Brain microvascular endothelial cell (primary cell): ENCODE measurements at places on chromosomes 4 and X.

- DNase-seq, result no peak
Observed at GRCh38 chr4:26372076-26372475, 51.3 kb downstream of the RBPJ start.

- no peak for DNase-seq
Observed at GRCh38 chrX:74160358-74160757, 143.6 kb upstream of the ZCCHC13 start.

DNA sequence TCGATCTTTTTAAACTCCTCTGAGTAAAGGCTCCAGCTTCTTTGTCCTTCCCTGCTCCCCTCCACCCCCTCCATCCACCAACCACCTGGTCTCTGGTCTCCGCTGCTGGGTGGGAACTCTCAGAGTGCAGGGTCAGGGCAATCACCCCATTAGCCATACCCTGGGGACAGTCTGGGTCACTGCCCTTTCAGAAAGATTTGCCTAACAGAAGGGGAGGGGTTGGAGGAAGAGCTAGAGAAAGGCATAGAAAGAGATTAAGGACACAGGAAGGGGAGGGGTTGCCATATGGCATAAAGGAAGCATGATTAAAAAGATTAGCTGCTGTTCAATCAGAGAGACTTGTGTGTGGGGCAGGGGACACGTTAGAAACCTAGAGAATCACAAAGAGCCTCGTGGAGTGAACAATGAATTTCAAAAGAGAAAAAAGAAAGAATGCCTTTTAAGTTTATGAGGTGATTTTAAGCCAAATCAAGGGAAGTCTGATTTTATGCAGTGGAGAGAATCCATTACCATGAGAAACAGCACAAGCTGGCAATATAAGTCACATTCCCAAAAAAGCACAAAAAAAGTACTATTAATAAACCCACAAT, 115.5 kb upstream of the ACSL4 start:
- DNase-seq, result no peak

- DNase-seq, result no peak
Observed at GRCh38 chrX:133482056-133482952, 67.0 kb upstream of the GPC4 start.

DNA sequence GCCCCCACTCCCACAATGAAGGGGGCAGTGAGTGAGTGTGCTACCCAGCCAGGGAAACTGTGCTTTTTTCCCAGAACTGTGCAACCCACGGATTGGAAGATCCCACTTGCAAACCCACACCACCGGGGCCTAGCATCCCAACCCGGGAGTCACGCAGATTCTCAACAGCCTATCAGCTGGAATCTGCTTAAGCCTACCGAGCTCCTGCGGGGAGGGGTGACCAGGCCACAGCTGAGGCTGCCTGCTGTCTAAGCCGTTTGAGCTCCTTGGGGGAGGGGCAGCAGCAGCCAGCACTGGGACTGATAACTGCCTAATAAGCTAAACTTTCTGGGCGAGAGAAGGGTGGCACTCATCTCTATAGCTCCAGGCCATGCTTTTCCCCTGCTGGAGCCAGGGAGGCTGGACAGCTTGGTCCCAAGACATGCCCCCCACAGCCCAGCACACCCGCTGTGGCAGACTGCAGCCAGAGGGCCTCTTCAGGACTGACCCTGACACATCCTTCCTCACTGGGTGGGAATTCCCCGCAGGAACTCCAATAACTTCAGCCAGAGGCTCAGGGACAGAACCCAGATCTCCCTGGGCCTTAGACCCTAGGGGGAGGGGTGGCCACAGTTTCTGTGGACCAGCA, 161.3 kb upstream of the MAGEB18 start:
- no peak for DNase-seq

GRCh38 chr4:137389911-137390520, 142.3 kb downstream of the PCDH18 start:
- DNase-seq, result no peak

- no peak for DNase-seq
Observed at GRCh38 chr4:727576-727975, 21.9 kb downstream of the PCGF3 start.

DNA sequence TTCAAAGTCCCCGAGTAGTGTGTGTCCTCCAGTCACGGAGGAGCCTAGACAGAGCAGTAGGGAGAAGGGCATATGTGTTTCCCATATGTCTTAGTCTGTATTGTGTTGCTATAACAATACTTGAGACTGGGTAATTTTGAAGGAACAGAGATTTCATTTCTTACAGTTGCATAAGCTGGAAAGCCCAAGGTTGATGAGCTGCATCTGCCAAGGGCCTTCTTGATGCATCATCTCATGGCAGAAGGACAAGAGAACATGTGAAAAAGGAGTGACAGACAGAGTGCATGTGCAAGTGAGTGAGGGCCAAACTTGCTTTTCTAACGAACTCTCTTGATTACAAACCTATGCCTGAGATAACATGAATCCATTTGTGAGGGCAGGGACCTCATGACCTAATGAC, 243.4 kb downstream of the ARHGAP10 start:
- no peak for DNase-seq

- DNase-seq, result peak; percentile 32
Observed at GRCh38 chr4:6087669-6088341, 69.6 kb upstream of the C4orf50 start.

DNA sequence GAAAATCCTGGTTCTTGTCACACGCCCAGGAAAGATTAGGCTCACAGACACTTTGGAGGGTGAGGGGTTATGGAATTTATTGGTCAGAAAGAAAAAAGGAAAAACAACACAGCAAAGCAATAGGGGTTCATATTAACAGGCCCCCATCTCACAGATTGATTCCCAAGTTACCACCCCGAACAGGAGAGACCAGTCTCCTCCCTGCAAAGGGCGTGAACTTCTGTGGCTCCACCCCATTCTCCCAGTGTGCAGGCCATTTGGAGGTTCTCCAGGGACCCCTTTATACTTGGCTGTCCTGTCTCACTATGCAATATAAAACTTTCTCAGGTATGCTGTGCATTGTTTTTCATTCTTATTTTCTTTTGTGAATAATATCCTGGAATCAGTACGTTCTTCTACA, 7.4 kb downstream of the FGF2 start:
- no peak for DNase-seq

DNA sequence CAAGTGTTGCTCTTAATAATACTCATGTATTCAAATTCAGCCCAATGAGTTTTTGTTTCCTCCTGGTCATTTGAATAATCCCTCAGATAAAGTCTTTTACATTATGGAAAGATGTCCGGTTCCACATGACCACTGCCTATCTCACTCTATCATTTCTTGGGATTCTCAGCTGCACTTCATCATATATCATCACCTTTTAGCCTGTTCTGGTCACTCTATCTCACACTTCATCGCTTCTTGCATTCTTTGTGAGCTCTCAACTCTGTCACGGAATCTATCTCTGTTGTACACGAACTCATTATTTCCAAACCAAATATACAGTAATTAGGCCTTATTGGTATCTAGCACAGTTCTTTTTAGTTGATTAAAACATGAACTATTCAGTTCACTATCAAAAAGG, 126.9 kb upstream of the HAND2 start:
- DNase-seq, result no peak

DNA sequence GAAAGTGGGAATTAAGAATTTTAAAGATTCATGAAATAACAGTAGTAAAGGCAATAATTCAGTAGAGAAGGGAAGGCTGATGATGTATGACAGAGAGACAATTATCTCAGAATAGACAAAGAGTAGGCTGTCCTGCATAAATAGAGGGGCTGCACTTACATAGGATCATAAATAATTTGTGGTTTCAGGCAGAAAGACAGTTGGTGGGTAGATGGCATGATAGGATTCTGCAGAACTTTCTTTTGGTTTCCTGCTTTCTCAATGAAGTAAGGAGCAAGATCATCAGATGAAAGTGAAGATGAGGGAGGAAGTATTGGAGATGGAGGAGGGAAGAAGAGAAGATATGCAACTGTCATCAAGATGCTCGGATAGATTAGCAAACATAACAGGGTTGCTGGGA, 604.9 kb upstream of the ZFP42 start:
- no peak for DNase-seq

- DNase-seq, result no peak
Observed at GRCh38 chrX:23826653-23827052, 43.7 kb downstream of the SAT1 start.

DNA sequence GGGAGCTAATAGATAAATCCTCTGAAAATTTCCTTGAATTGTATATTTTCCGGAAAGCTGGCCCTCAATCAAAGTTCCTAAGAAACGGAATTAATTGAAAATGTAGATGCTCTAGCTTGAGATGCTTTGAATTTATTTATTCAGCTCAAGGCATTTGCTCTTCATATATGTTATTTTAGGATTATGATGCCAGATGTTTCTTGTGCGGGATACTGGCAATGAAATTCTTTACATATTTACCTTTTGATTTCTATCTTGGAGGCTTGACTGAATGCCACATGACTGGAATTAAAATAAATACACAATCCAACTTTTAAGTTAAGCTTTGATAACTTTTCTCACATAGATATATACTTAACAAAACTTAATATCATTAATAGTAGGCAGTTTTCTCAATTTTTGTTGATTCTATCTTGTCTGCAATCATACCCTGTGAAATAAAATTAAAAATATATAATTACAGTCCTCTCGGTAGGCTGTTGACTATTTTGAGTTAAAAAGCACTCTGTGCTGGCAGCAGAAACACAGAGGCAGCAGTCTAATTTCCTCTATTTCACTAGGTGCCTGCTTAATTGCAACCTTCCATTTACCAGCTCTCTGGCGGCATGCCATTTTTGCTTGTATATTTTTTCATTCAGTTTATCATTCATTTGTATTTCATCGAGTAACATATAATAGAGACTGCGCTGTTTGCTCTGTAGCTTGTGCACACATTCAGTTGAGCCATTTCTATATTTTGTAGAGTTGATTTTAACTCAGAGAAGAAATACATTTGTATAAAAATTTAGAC, 991.5 kb downstream of the ADGRL3 start:
- DNase-seq, result no peak

- DNase-seq, result peak; percentile 37
Observed at GRCh38 chrX:10259716-10260115, 102.9 kb downstream of the CLCN4 start.

- no peak for DNase-seq
Observed at GRCh38 chrX:106037835-106038473, 573 bp downstream of the SERPINA7 start.

- no peak for DNase-seq
Observed at GRCh38 chr4:87281603-87282002, 41.1 kb downstream of the HSD17B13 start.

DNA sequence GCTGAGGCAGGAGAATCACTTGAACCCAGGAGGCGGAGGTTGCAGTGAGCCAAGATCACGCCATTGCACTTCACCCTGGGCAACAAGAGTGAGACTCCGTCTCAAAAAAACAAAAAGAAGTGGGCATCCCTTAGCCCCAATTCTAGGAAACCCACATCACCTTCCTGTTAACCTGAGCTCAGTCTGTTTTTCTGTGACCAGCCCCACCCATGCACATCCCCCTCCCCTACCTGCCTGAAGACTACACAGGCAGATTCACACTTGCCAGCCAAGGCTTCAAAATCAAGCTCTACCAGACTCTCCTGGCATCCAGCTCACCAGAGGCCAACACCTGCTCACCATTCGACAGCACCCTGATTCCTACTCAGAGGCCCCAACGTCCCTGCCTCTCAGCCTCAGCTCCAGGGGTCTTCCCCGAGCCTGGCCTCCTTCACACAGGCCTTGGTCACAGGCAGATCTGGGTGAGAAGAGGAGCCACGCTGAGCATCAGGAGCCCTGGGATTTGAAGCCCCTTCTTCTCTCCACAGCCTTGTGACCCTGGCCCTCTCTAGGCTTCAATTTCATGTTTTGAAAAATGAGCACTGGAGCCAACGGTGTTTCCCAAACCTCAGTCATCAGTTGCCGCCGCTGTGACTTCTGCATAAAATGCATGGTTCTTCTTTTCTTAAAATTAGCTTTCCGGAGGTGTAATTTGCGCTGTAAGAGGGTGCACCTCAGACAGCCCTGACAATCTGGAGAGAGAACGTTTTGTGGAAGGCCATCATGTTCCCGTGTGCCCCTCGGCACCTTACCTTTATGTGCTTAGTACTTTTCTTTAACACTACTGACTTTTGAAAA, 47.3 kb downstream of the JAKMIP1 start:
- no peak for DNase-seq

DNA sequence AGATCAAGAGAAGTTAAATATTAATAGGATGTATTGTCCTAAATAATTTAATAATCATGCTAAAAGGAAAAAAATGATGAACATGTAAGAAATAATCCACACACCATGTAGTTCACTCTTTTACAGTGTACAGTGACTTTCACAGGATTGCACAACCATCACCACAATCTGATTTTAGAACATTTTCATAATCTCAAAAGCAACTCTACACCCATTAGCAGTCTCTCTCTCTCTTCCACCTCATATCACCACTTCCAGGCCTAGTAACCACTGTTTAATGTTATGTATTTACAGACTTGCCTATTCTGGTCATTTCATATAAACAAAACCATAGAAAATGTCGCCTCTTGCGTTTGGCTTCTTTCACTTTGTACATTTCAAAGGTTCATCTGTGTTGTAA, 153.4 kb downstream of the FSTL5 start:
- DNase-seq, result no peak
